ENCODE measurements at places on chromosomes 12 and 14.

GRCh38 chr12:130098301-130099005 is 63.8 kb upstream of the FZD10 start:
- DNase-seq, result no peak

DNA sequence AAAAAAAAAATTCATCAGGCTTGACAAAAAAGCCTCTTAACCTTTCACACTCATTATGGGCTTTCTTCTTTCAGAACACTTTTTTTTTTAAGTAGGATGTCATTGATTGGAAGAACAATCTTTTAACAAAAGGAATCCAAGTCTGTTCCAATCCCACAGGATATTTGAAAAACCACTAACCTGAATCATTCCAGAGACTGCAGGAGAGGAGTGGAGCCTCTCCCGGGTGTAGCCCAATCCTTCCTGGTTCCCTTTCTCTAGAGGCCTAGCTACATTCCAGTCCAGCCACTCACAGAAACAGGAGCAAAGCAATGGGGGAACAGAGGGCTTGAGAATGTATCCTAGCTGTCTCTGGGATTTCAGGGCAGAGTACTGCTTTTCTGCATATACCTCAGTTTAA is 4.3 kb downstream of the MFAP5 start:
- DNase-seq, result no peak

GRCh38 chr14:41051801-41052200 is 554.9 kb upstream of the LRFN5 start:
- no peak for DNase-seq

GRCh38 chr14:22044193-22044592 is 370.6 kb upstream of the OR4E1 start:
- no peak for DNase-seq

DNA sequence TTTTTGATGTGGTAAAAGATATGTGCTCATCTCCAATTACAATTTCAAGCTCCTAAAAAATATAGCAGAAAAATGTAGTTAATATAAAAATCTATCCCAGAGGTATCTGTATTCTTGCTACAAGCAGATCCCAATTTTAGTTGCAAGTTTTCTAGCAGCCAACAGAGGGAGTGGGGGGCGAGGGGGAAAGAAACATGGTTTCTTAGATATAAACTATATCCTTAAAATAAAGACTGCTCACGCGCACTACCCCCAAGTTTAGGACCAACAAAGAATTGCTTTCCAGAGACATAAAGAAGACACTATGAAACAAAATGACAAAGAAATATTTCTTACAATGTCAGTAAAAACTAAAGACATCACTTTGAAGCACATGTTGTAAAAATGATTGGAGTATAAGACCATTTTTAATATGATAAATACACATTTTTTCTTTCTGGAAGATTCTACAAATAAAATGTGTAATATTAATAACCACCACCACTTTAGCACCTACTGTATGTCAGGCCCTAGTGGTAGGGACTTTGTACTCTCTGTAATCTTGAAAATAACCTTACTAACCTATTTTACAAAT is 5.4 kb downstream of the MAGOHB start:
- no peak for DNase-seq

DNA sequence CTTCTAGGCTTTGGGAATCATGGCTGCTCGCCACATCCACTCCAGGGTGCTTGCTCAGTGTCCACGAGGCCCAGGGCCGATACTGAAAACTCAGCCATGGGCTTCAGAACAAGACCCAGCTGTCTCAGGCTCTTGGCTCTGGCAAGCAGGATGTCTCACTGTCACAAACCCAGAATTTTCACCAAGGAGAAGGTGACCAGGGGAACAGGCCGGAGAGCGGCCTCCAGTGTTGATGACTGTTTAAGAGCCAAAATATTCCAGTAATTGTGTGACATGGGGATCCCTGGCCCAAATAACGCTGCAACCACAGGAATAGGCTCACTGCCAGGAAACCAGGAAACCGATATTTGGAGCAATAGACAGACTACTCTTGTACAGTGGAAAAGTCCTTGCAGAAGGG is 9.8 kb upstream of the SERPINA5 start:
- no peak for DNase-seq
